Articular chondrocyte of knee joint (primary cell): ENCODE measurements at places on chromosomes 1 and 21. TPM values are rescaled to one million over a fixed set of nuclear protein-coding genes. Genes with fewer than 3 reads are reported as not detected.

Gene A3GALT2
- total RNA-seq = not detected in 2 replicates

Gene GPR52
- 3.3 and 4.1 TPM in 2 replicates for total RNA-seq

Gene RAB25
- 0.13 TPM in 1 of 2 replicates, not detected in the other for total RNA-seq

Gene UTS2
- total RNA-seq = 0.11 TPM in 1 of 2 replicates, not detected in the other

Gene ADORA3
- total RNA-seq = not detected in 2 replicates

Gene MAP7D1
- total RNA-seq = 76.4 and 85.6 TPM in 2 replicates

Gene FNDC10
- 2.1 and 3.1 TPM in 2 replicates for total RNA-seq

Gene NKAIN1
- 0.32 and 0.39 TPM in 2 replicates for total RNA-seq

Gene BARHL2
- not detected in 2 replicates for total RNA-seq

Gene FMO3
- total RNA-seq = 0.13 and 0.86 TPM in 2 replicates

Gene ZNF684
- total RNA-seq = 3.5 and 3.8 TPM in 2 replicates

Gene EXTL2
- 38.9 and 47.8 TPM in 2 replicates for total RNA-seq

Gene HSD11B1
- total RNA-seq = 3.3 and 4.2 TPM in 2 replicates
